Activated naive CD8-positive, alpha-beta T cell treated with anti-CD3 and anti-CD28 coated beads for 36 hours (primary cell): ENCODE measurements at places on chromosomes 1 and 21.

DNA sequence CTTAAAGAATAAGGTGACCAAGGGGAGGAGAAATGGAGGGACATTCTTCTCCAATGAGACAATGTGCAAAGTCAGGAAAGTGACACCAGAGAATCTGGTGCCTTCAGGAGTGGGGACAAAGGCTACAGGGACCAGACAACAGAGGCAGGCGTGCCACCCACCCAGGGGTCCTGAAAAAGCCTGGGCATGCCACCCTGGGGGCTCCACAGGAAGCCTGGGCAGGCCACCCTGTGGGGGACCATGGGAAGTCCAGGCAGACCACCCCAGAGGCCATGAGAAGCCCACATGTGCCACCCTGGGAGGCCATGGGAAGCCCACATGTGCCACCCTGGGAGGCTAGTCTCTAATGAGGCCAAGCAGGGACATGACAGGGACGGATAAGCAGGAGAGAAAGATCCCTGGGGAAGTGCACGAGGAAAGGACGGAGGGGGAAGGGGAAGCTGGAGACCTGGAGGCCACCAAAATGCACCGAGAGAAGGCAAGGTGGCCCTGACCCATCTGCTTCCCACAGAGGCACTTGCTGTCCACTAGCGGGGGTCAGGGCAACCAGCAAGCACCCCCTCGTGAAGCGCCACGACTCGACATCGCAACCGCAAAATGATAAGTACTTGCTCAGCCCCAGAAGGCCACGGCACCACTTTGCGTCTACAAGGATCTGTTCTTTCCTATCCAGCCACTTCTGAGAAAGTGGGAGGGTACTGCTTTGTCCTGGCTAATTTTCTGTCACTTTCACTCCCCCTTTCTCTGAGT is 7.2 kb upstream of the PDE9A start:
- DNase-seq: no peak

GRCh38 chr1:158799689-158800088 is 18.7 kb upstream of the OR6N2 start:
- DNase-seq: no peak

DNA sequence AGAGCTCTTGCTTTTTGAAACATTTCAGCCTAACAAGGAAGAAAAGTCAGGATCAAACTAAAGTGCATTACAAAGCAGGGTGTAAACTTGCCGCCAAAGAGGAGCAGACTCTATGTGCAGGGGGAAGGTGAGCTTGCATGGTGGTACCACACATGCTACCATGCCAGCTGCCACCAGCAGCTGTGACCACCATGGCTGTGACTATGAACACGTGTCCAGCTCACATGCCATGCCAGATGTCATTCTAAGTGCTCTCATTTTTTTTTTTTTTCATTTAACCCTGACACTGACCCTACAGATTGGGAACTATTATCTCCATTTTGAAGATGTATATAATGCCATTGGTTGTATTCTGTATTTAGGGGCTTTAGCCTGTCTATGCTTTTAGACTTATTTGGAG is 79.0 kb downstream of the PCP4 start:
- no peak for DNase-seq

DNA sequence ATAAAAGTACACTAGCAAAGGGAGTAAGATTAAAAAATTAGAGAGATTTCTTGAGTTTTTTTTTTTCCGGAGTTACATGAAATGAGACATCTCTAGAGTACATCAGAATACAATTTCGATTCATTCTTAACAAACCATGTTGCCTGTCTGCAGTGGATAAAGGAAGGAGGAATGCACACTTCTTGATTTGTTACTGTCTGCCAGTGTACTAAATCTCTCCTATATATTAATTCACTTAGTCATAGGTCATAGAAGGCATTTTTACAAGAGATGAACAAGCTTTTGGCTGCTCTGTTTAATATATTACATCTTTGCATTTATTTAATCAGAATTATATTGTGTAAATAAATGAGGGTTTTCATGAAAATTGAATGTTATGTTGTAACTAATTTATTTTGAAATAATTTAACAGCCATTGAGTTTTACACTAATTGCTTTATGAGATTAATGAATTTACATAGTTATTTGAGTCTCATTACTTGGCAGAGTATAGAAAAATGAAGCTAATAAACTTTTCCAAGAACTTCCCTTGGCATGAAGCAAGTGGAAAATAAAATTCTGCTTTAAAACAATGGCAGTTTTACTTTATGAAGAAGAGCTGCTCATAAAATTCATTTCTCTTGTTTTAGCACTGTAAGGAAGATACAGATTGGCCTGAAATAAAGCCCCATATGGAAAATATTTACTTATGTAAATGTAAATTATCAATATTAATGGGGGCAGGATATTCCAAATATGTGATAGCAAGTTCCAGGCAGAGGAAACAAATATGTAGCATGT is 1284.7 kb downstream of the BRINP3 start:
- no peak for DNase-seq

- no peak for DNase-seq
Observed at GRCh38 chr1:236480758-236481436, 42.9 kb upstream of the LGALS8 start.

DNA sequence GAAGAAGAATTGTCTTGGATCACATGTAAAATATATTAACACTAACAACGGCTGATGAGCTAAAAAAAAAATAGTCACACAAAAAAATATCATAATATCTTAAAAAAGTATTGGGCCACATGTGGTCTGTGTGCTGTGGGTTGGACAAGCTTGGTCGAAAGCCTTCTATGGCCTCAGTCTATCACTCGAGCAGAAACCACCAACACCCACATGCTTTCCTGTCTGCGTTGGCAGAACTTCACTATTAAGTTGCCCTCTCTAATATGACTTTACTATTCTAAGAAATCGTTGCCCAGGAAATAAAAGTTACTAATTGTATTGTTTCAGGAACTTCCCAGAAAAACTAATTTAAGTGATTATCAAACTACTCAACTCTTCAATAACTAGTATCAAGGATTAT is 28.2 kb upstream of the ETS2 start:
- peak; percentile 15 for DNase-seq

- no peak for DNase-seq
Observed at GRCh38 chr1:61477301-61477700, 247.6 kb downstream of the TM2D1 start.

GRCh38 chr1:2326524-2326923 is 64.8 kb downstream of the MORN1 start:
- DNase-seq: no peak
